Esophagus muscularis mucosa (tissue), 4 donors: ENCODE measurements at places on chromosomes 13 and 19. TPM values are rescaled to one million over a fixed set of nuclear protein-coding genes. Genes with fewer than 3 reads are reported as not detected.

The ZNF443 gene
- total RNA-seq, result 5.4 TPM

The PLIN4 gene
- total RNA-seq, result 134 TPM

The COL4A2 gene
- 419 TPM for total RNA-seq

The KLC3 gene
- not detected for total RNA-seq

The RNF225 gene
- total RNA-seq, result not detected

The ALKBH6 gene
- 36.5 TPM for total RNA-seq

The TMEM238 gene
- total RNA-seq, result 1.1 TPM

The S1PR4 gene
- 2.2 TPM for total RNA-seq

The ZNF611 gene
- 7.3 TPM for total RNA-seq

The ADGRE3 gene
- total RNA-seq, result not detected

The RGCC gene
- total RNA-seq, result 57.5 TPM

The POSTN gene
- 21.6 TPM for total RNA-seq

The FXYD1 gene
- total RNA-seq, result 44.4 TPM

The CEACAM20 gene
- total RNA-seq, result not detected

The CYP2A7 gene
- total RNA-seq, result not detected

The ZNF541 gene
- total RNA-seq, result 0.19 TPM

The TNNT1 gene
- total RNA-seq, result not detected

The CCDC70 gene
- total RNA-seq, result not detected

The ZNF492 gene
- total RNA-seq, result 0.17 TPM

The HCN2 gene
- total RNA-seq, result 0.42 TPM
